ENCODE measurements at places on chromosomes 12 and 14.

DNA sequence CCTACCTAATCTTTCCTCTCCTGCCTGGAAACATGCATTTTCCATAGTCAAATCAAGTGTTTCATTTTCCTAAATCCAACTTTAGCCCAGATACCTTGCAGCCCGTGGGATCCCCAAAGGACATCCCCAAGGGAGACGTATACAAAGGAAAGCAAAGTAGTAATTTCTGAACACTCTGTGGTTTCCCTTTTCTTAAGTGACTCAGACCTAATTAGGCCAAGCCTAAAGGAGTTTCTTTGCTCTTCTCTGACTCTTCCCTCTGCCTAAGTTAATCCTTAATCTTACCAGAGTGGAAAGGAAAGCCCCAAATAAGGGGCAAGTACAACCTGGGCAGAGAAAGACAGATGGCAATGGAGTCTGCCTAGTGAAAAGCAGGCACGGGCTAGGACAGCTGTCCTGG, 250.3 kb downstream of the SPTSSA start:
- no peak for DNase-seq
- no peaks in the 10 kb centered on the region for H3K4me1 ChIP-seq
- H3K27me3 ChIP-seq, result no peaks in the 10 kb centered on the region
- H3K36me3 ChIP-seq, result no peaks in the 10 kb centered on the region

DNA sequence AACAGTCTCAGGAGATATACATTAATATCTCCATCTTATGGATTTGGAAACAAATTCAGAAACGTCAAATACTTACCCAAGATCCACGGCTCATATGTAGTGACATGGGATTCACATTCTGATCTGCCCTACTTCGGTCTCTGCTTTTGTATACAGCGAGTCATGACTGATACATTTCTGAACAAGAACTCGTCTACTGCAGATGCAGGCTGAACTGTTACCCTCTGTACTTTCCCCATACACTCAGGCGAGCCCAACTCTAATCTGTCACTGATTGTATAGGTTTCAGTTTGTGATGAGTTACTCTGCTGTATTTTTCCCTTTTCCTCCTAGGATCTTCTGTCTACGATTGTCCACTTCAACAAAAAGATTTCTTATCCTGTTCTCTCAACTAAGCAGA, 441.6 kb downstream of the CCDC91 start:
- H3K27ac ChIP-seq, result no peak overlapping the region
- H3K36me3 ChIP-seq, result no peaks in the 10 kb centered on the region

GRCh38 chr14:102688290-102688689, 89.0 kb upstream of the TRAF3 start:
- DNase-seq, result no peak
- peaks cover 5% of the 10 kb centered on the region for H3K4me1 ChIP-seq
- no peak overlapping the region for H3K4me3 ChIP-seq
- H3K36me3 ChIP-seq, result no peaks in the 10 kb centered on the region
- H3K27me3 ChIP-seq, result no peaks in the 10 kb centered on the region
- H3K27ac ChIP-seq, result no peak overlapping the region

DNA sequence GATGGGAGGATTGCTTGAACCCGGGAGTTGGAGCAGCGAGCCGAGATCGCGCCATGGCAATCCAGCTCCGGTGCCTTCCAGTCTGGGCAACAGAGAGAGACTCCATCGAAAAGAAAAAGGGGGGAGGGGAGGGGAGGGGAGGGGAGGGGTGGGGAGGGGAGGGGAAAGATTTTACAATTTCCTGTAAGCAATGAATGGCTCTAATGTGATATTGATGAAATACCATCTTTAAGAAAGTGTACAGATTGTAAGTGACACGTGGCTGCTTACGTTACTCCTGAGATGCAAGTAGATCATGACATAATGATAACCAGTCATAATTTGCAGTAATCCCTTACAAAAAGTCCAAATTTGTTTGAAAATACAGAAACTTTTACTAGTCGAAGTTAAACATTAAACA, 1.4 kb downstream of the SLC25A21 start:
- no peak overlapping the region for H3K27ac ChIP-seq
- H3K4me3 ChIP-seq, result no peak overlapping the region
- H3K27me3 ChIP-seq, result no peaks in the 10 kb centered on the region
- DNase-seq, result no peak

- peaks cover 4% of the 10 kb centered on the region for H3K4me1 ChIP-seq
- no peak overlapping the region for H3K4me3 ChIP-seq
- no peaks in the 10 kb centered on the region for H3K27me3 ChIP-seq
- peaks cover 16% of the 10 kb centered on the region for H3K36me3 ChIP-seq
- H3K27ac ChIP-seq, result no peak overlapping the region
Observed at GRCh38 chr14:103534576-103535061, 5.6 kb downstream of the TRMT61A start.

GRCh38 chr12:58176296-58176869, 235.0 kb downstream of the ATP23 start:
- no peaks in the 10 kb centered on the region for H3K36me3 ChIP-seq
- H3K4me1 ChIP-seq, result no peaks in the 10 kb centered on the region
- no peak overlapping the region for H3K4me3 ChIP-seq
- no peaks in the 10 kb centered on the region for H3K27me3 ChIP-seq

DNA sequence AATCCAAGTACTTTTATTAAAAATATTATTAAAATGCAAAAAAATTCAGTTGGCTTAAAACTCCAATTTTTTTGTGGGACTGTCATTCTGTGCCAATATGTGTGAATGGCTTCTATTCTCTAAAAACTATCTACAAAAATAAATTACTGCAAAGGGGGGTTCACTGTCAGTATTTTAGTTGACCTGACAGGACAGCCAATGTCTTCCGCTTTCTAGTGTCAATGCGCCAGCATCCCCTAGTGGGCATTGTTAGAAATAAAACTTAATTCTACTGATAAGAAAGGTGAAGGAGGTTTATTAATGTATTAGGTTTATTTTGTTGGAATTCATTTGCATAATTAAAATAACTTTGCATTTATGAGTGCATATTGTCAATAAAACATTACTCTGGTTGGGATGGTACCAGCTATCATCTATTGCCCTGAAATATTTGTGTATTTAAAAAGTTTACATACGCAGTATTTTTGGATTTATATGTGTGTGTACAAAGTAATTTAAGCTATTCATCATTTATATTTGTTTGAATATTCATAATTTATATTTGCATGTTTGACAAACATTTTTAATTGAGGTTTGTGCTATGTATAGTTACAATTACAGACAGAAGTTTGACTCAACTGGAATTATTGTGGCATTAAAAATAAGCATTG, 527.2 kb downstream of the FLRT2 start:
- H3K27ac ChIP-seq, result no peak overlapping the region
- H3K27me3 ChIP-seq, result no peaks in the 10 kb centered on the region
- no peak for DNase-seq
- no peak overlapping the region for H3K4me3 ChIP-seq
- H3K4me1 ChIP-seq, result no peaks in the 10 kb centered on the region

GRCh38 chr14:24692382-24693352, 58.7 kb upstream of the GZMB start:
- no peak overlapping the region for H3K4me3 ChIP-seq
- H3K27ac ChIP-seq, result no peak overlapping the region
- H3K4me1 ChIP-seq, result no peaks in the 10 kb centered on the region
- DNase-seq, result no peak

DNA sequence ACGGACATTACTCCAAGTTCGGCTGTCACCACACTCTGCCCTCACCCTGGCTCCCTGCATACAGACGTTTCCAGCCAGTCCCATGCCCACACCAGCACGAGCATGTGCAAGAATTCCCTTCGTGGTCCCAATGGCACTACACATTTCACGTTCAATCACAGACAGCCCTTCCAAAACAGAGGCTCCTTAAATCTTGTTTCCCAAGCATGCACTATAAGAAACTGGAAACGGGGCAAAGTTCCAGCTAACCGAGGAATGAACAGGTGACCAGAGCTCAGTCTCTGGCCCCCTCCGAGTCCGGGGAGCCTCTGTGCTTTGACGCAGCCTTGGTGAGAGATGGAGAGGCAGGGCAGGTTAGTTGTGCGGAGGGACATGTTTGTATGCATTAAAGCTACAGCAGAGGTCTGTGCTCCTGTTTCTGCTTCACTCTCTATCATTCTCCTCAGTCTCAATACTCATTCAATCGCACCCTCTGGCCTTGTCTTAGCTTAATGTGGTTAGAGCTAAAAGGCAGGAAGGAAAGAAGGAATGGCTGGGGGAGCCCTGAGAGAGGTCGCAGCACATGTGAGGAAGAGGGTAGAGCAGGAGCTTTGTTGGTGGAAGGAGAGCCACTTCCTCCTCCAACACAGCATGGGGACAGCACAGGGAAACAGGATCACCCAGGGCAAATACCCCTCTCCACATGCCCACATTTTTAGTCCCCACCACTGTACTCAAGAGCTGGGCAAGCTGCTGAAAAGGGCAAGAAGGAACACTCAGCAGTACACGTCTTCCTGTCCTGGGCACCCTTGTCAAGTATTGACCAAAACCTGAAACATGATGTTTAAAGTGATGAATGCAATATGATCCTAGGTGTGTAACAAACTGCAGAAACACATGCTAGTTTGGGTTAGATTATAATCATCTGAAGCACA, 12.2 kb upstream of the SELPLG start:
- no peak for DNase-seq
- H3K4me3 ChIP-seq, result no peak overlapping the region
- H3K4me1 ChIP-seq, result no peaks in the 10 kb centered on the region
- 0 out of 2 replicates have a peak, but pooled peaks cover 3% of the 10 kb centered on the region for H3K36me3 ChIP-seq

DNA sequence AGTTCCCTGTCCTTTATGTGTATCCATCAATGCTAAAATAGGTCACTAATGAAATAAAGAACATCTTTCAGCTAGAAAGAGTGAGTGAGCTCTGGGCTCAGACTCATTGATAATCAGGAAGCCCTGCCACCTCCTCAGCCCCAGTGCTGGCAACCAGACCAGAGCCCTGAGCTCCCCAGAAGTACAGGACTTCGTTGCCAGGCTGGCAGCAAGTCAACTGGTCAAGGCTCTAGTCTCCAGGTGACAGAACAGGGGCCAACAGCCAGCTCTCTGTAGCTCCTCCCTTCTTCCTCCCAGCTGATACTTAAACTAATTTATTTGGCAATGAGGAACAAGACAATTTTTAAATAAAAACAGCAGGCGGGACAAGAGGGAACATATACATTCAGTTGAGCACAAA, 145.3 kb downstream of the EGLN3 start:
- DNase-seq, result no peak
- H3K4me3 ChIP-seq, result no peak overlapping the region

All from iPS DF 6.9 (cell line).